ENCODE measurements at places on chromosomes 13 and 19.

DNA sequence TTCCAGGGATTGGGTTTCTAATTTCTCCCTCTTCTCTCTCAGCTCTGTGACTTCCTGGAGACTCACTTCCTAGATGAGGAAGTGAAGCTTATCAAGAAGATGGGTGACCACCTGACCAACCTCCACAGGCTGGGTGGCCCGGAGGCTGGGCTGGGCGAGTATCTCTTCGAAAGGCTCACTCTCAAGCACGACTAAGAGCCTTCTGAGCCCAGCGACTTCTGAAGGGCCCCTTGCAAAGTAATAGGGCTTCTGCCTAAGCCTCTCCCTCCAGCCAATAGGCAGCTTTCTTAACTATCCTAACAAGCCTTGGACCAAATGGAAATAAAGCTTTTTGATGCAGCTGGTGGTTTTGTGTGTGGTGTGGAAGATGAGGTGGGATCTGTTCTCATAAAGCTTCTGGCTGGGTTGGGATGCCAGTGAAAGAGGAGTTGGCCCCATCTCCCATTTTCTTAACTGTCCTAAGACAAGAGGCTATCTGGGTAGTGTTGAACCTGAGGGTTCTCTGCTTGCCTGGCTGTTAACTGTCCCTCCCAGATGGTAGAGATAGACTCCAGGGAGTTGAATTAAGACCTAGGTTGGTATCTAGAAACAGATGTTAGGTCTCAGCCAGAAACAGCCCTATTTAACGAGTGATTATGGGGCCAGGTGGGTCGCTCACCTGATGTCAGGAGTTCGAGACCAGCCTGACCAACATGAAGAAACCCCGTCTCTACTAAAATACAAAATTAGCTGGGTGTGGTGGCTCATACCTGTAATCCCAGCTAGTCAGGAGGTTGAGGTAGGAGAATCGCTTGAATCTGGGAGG lies 1.6 kb downstream of the FTL start:
- DNase-seq, result no peak

DNA sequence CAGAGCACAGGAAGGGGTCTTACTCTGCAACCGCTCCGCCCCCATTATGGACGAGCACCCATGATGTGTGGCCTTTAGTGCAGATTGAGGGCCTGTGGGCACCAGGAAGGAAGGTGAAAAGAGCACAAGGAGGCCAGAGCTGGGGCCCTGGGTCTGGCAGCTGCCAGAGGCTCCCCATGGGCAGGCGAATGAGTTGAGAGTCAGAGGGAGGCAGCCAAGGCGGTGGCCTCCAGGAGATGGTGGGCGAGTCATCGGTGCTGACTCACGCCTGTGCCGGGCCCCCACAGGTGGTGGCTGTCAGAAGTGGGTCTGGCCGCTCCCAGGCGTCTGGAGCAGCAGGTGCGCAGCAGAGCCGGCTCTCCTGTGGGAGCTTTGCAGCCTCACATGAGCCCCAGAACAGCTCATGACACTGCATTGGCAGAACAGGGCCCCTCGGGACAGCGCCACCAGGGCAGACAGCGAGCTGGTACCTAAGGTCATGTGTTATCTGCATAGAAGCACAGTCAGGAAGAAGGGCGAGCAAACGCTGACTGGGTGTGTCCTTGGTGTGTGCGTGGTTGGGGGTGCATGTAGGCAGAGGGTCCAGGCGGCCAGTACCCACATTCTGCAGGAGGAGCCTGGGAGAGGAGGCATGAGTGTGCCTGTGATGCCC lies 68.8 kb downstream of the CHST8 start:
- no peak for DNase-seq

- no peak for DNase-seq
These were observed 68.2 kb downstream of the RAP2A start for GRCh38 chr13:97502181-97502580.

- DNase-seq, result no peak
These were observed 77.0 kb downstream of the ZNF536 start for GRCh38 chr19:30449078-30449590.

GRCh38 chr19:5166262-5166661 lies 174.3 kb downstream of the PTPRS start:
- DNase-seq, result no peak

- DNase-seq, result no peak
These were observed at the start of gene LAIR1 for GRCh38 chr19:54364775-54365257. Gene LAIR1, minus strand, starts transcription at chr19:54364931. Its CDS starts 127 bp downstream, at chr19:54364804.

DNA sequence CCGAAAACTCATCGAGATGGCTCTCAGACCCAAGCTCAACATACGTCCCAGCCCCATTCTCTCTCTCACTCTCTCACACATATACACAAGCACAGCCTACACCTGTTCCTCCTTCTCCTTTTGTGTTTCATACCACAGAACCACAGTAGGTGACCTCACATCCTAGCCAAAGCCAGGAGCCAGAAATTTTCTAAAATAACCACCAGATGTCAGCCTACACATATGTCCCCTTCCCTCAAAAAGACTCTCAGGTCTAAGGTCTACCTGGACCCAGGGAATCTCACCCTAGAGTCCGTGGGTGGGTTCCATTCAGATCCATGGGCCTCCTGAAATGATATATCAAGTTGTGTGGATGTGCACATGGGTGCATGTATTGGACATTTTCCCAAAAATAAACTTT lies 104.2 kb upstream of the IPO5 start:
- no peak for DNase-seq

GRCh38 chr19:38666663-38667511 lies 19.4 kb downstream of the ACTN4 start:
- DNase-seq, result no peak

DNA sequence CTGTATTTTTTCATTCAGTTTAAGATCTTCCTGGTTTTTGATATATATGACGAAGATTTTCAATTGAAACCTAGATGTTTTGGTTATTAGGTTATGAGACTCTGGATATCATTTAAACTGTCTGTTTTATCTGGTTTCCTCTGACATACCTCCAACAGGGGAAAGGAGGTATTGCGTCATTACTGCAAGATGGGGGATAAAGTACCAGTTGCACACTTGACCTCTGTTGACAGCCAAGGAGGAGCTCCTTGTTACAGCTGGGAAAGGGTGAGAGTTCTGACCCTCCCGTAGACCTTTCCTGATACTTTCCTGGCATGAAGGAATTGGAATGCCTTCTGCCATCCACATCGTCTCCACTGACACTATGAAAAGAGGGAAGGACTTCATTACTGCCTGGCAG lies 82.0 kb upstream of the SHISA2 start:
- DNase-seq, result no peak

DNA sequence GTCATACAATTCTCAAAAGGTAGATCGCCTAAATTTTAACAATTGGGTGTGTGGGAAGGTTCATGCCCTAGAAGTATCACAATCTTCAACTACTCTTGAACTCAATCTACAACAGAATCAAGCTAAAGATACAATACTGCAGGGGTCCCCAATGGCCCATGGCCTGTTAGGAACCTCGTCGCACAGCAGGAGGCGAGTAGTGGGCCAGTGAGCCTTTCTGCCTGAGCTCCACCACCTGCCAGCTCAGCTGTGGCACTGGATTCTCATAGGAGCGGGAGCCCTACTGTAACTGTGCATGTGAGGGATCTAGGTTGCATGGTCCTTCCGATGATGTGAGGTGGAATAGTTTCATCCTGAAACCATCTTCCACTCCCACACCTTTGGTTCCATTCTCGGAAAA lies 230.6 kb downstream of the KLF12 start:
- no peak for DNase-seq

- DNase-seq, result no peak
These were observed 718 bp downstream of the CDK8 start for GRCh38 chr13:26254583-26255111.

DNA sequence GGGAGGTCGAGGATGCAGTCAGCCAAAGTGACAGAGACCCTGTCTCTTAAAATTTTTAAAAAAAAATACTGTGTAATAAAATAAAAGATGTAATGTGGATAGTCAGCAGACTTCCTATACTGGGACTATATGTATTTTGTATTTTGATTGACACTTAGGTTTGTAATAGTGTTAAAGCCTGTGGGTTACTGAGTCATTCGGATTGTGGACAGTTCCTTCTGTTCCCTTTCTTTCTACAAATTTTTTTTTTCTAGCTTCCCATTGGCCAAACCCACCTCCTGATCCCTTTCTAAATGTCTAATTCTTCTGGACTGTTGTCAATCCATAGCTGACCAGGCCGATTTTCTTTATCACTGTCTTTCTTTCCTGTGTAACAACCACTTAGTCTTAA lies 108.0 kb downstream of the DNAJC3 start:
- no peak for DNase-seq

- DNase-seq, result no peak
These were observed 38.4 kb upstream of the CYP4F8 start for GRCh38 chr19:15576526-15577156.

GRCh38 chr13:52787235-52787634 lies 47.6 kb upstream of the CNMD start:
- no peak for DNase-seq

- DNase-seq, result no peak
These were observed 37.6 kb downstream of the ZNF493 start for GRCh38 chr19:21434516-21434915.

- no peak for DNase-seq
These were observed 12.1 kb upstream of the CEACAM8 start for GRCh38 chr19:42606660-42607351.

GRCh38 chr13:59771272-59771671 lies 392.5 kb downstream of the DIAPH3 start:
- DNase-seq, result no peak

DNA sequence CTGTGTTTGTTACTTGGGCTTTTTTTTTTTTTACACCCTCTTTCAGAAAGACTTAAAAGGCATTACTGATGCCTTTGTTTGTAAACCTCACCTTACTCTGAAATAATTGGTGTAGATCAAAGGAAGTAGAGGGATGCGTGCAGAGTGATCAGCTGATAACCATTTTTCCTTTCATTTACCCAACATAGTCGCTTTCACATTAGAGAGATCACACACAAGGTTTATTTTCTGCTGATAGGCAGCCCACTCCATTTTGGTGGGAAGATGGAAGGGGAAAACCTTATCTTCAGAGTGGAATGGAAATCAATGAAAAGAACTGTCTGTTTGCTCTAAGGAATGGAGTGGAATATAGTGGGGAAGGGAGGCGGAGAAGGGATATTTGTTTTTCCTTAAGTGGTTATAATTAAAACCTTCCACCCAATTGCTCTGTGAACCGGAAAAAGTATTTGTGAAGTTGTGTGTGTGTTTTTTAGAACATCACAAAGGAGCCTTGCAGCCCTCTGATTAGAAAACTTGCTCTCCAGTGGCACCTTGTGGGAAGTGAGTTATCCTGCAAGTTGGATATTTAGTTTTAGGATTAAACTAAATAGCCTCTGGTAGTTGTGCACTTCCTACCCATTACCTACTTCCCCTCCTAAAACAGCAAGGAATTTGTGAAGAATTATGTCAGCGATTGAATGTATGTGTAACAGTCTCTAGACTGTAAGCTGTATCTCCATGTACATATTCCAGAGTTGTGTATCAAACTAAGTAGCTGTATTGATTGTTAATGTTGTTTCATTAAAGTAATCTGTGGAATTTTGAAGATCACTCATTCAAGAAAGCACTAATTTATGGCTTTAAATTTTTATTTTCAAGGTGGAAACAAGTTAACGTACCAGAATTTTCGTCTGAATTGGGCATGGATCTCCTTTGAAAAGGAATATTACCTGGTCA lies 76.8 kb downstream of the FREM2 start:
- DNase-seq, result no peak

GRCh38 chr19:30738047-30738446 lies 365.9 kb downstream of the ZNF536 start:
- DNase-seq, result no peak

DNA sequence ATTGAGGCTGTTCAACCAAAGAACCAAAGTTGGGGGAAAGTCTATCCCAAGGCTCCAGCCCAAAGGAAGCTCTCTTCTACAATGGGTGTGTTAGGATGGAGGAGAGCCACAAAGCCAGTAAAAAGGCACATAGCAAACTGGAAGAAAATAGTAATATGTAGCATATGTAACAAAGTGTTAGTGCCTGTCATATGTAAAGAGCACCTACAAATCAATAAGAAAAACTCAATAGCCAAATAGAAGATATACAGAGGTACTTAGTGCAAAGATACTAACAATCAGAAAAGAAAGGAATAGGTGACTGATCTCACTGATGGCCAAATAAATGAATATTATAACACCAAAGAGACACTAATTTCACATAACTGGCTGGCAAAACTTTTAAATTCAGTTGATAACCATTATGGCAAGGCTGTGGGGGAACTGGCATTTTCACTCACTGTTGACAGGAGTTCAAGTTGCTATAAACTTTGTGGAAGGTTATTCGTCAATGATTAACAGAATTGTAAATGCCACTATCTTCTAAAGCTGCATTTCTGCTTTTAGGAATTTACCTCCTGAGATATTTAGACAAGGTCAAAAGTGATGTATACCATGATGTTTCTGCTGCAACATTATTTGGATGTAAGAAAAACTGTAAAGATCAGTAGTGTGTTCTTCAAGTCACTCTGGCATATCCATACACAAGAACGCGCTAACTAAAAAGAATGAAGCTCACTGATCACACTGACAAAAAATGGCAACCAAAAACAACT lies 110.8 kb downstream of the GNG7 start:
- no peak for DNase-seq

- DNase-seq, result no peak
These were observed 51.9 kb downstream of the DNM2 start for GRCh38 chr19:10769533-10770491.

- DNase-seq, result no peak
These were observed 62.6 kb downstream of the MLLT1 start for GRCh38 chr19:6216996-6217751.

DNA sequence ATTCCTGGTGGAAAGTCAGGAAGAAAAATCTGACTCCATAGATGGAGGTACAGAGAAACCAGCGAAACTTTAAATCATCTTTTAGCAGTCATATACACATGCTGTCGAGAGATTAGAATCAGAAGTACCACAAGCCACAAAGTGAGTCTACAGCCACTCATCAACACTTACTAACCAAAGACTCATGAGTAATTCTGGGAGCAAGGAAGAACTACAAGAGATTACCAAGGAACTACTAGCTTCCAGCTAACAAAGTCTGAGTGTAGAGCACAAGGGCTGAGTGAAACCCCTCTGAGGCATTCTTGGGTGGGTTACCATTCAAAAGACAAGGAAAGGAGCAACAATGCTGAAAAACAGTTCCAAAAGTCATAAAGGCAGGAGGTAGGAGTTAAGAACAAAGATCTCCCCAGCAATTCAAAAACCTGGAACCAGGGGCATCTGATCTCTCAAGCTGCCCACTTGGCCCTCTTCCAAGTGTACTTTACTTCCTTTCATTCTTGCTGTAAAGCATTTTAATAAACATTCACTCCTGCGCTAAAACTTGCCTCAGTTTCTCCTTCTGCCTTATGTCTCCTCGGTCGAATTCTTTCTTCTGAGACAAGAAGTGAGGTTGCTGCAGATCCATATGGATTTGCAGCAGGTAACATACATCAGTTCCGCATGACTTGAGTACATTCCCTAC lies 13.0 kb downstream of the RBM26 start:
- DNase-seq, result no peak

All from cortex of kidney (tissue), 1 donor.